ENCODE measurements at places on chromosomes 2 and 18.

- DNase-seq, result no peak
Observed at GRCh38 chr2:144625626-144626025, 105.7 kb upstream of the ZEB2 start.

- no peak for DNase-seq
Observed at GRCh38 chr2:212903413-212903812, 248.0 kb downstream of the IKZF2 start.

- DNase-seq, result no peak
Observed at GRCh38 chr2:220999356-220999755, 572.7 kb downstream of the EPHA4 start.

- no peak for DNase-seq
Observed at GRCh38 chr2:120511947-120512710, 166.2 kb downstream of the INHBB start.

GRCh38 chr18:40613721-40614120 lies 1341.3 kb upstream of the PIK3C3 start:
- no peak for DNase-seq

- no peak for DNase-seq
Observed at GRCh38 chr18:51236225-51236624, 38.7 kb upstream of the MEX3C start.

- DNase-seq, result no peak
Observed at GRCh38 chr2:114543236-114543766, 100.9 kb downstream of the DPP10 start.
